ENCODE measurements at places on chromosomes 1 and 21. TPM values are rescaled to one million over a fixed set of nuclear protein-coding genes. Genes with fewer than 3 reads are reported as not detected.

- no peak overlapping the region for H3K4me3 ChIP-seq
- H3K36me3 ChIP-seq, result no peaks in the 10 kb centered on the region
- no peaks in the 10 kb centered on the region for H3K4me1 ChIP-seq
- DNase-seq, result no peak
These were observed 3.1 kb downstream of the C1orf162 start for GRCh38 chr1:111476761-111477309.

DNA sequence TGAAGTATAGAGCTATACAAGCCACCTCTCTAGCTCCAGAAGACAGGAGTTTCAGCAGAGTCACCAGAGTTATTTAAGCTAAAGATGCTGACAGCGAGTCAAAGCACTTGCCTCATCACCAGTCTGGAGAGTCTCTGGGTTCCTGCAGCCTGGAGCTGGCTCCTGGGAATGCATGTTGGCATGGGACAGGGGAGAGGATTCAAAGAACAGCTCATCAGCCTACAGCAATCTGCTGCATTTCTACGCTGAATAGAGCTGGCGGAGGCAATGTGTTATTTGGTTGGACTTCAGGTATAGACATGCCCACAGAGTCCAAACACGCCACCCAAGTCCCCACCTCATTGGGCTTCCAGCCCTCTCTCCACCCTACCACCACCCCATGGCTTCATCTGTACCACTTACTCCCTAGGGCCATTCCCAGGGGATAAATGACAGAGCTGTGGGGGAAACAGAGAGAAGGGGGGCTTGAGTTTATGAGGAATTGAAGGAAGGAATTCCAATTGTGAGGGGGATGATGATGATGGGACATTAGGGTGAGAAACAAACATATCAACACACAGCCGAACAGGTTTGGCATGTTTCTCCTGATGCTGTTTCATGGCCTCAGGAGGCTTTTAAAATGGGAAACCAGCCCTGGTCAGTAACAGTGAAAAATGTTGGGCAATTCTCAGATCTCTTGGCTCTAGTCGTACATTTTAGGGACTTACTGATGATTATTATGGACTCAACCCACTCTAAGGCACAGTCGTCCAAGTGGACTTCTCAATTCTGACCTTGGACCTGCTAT, 58.4 kb downstream of the PLEKHA6 start:
- no peak overlapping the region for H3K4me3 ChIP-seq
- H3K36me3 ChIP-seq, result no peaks in the 10 kb centered on the region
- H3K4me1 ChIP-seq, result peaks cover 26% of the 10 kb centered on the region
- H3K27me3 ChIP-seq, result no peaks in the 10 kb centered on the region
- DNase-seq, result no peak

DNA sequence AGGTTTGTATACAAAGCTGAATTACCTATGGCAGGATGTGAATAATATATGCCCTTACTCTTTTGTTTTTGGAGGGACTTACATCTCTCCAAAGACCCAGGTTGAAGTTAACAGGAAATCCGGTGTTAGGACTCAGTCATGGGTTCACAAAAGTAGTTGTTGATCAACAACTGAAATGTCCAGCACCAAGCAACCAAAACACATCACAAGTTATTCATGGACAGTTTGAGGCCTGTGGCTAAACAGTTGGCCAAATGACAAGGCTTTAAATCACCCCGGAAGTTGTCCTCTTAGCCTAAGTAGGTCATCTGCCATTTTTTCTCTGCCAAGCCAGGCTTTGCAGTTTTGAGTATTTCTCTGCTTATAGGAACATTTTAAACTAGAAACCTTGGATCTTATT, 89.9 kb downstream of the CD247 start:
- H3K27me3 ChIP-seq, result 0 out of 2 replicates have a peak, but pooled peaks cover 2% of the 10 kb centered on the region
- no peak for DNase-seq
- no peak overlapping the region for H3K27ac ChIP-seq
- no peak overlapping the region for H3K4me3 ChIP-seq
- H3K4me1 ChIP-seq, result no peaks in the 10 kb centered on the region

The SYTL1 gene
- 0.22 TPM for total RNA-seq

Data from SJSA1 (cell line).